ENCODE measurements at places on chromosomes 1 and 21. TPM values are rescaled to one million over a fixed set of nuclear protein-coding genes. Genes with fewer than 3 reads are reported as not detected.

EFCAB7 gene
- total RNA-seq: 12.5 TPM

SLFNL1 gene
- total RNA-seq: 0.66 TPM

TTLL7 gene
- total RNA-seq: 6.7 TPM

GRCh38 chr1:214518361-214518760, 33.0 kb downstream of the PTPN14 start:
- H3K27ac ChIP-seq: no peak overlapping the region
- H3K36me3 ChIP-seq: no peaks in the 10 kb centered on the region
- no peak for DNase-seq
- H3K27me3 ChIP-seq: no peaks in the 10 kb centered on the region

- DNase-seq: peak; percentile 34
- no peaks in the 10 kb centered on the region for H3K4me1 ChIP-seq
- no peaks in the 10 kb centered on the region for H3K27me3 ChIP-seq
- no peaks in the 10 kb centered on the region for H3K36me3 ChIP-seq
- no peak overlapping the region for H3K27ac ChIP-seq
Observed at GRCh38 chr1:203173566-203173965, 2.1 kb downstream of the MYBPH start.
